OCI-M1 (cell line): ENCODE measurements at places on chromosomes 2 and 18.

- DNase-seq, result no peak
These were observed 1171.3 kb downstream of the DSC3 start for GRCh38 chr18:29871246-29871645.

DNA sequence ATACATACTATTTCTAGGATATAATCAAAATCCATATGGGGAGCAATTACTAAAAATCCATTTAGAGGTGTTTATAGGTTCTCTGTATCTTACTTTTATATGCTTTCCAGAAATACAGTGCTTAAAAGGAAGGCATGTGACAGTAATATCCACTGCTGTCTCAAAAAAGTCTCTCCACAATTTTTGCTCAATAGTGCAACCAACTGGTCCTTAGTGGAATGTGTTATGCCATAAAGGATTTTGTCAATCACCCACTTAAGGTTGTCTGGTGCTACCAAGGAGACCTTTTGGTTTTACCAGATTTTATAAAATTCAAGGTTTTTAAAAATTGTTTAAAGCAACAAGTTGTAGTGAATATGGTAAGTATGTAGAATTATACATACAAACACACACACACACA lies 328.5 kb upstream of the DSEL start:
- DNase-seq, result peak; percentile 67

DNA sequence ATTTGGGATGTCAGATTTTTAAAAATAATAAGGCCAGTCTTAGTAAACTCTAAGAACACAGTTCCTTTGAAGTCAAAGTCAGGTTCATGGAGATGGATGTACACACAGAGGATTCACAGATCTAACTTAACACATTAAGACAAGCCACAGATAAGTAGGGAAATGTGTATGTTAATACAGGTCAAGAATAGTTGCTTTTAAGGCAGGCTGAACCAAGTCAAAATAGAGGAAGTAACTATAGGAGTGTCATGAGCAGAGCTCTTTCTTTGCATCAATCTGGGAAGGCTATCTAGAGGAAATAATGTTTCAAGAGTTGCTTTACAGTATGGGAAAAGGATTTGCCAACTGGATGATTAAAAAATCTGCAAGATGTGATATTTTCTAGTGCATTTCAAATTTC lies 128.0 kb upstream of the FBXO11 start:
- peak; percentile 42 for DNase-seq

DNA sequence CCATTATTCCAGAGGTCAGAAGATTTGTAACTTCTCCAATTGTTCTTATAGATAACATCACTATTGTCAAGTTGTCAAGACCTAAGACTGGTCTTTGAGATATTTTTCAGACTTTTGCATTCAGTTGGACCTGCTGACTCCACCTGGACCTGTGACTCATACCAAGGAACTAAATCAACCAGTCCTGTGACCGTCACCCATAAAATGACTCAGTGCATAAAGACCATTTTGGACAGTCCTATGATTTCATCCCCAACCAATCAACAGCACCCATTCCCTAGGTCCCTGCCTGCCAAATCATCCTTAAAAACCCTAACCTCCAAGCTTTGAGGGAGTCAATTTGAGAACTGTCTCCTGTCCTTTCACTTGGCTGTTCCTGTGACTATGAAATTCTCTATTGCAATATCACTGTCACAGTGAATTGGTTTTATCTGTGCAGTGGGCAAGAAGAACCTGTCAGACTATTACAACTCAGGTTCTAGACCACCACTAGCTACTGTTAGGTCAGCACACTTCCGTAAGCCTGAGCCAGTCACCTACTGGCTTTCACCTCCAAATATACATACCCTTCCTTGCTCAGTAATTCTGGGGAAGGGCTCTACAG lies 17.1 kb downstream of the DPP4 start:
- DNase-seq, result no peak

- DNase-seq, result no peak
These were observed 412.3 kb downstream of the RNF144A start for GRCh38 chr2:7329465-7329864.

- DNase-seq, result no peak
These were observed 137.0 kb upstream of the ATP5MC3 start for GRCh38 chr2:175318542-175318941.

GRCh38 chr2:7950035-7950612 lies 731.7 kb upstream of the ID2 start:
- no peak for DNase-seq

GRCh38 chr2:46952171-46952570 lies 36.6 kb upstream of the MCFD2 start:
- DNase-seq, result no peak

DNA sequence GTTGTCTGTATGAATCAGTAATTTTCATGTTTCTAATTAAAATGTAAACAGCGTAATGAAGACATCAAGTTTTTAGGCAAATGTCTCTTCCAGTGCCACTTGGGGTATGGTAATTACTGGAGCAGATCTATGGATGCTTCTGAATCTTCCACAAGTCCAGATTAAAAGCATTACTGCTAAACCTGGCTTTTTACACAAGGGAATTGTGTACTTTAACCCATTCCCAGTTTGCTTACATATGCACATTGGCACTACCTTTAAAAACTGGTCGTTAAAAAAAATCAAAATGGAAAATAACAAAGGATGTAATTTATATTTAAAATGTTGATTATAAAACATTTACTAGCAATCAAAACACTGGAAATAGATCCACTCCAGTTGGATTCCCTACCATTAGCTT lies 19.7 kb downstream of the FIGN start:
- DNase-seq, result no peak

DNA sequence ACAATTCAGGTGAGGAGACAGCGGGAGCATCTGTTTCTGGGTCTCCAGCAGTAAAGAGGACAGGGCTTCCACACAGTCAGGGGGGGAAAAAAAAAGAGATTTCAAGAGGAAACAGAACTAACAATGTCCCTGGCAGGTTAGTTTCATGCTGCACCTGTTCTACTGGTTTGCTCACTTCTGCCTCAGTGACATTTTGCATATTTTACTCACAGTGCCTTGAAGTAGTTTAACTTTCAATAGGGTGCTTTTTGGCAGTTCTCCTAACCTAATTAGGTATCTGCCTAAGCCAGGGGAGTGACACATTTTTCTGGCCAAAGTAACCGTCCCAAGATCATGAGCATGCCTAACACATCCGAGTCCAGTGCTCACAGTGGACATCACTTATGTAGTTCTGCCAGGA lies 109.0 kb upstream of the ALK start:
- no peak for DNase-seq

DNA sequence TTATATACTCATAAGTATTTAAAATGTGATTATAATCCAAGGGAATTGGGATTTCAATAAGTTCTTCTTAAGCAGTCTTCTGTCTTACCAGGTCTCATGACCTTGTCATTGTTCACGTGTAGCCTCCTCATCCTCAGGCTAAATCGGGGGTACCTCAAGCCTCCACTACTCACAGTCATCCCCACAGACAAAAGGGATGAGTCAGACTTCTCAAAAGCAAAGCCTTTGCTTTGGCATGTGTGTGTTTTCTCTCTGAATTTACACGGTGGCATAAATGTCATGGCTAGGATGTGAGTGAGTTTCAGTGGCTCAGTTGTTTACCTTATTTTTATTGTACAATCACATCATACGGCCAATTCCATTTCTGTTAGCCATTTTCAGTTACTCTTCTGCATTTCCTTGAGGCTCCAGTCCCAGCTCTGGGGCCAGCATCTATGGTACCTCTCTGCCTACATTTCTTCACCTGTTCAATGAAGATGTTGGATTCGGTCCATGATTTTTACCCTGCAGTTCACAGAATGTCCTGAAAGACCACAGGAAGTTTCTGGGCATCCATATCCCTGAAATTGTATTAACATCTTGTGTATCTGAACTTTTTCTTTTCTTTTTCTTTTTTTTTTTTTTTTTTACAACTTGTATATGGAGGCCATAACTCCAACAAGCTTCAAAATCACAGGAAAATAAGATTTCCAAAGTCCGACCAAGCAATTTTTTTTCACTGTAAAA lies 195.3 kb downstream of the FHOD3 start:
- no peak for DNase-seq

- DNase-seq, result no peak
These were observed 149.8 kb downstream of the VWC2L start for GRCh38 chr2:214560618-214561190.

- no peak for DNase-seq
These were observed 826.0 kb downstream of the PLCL1 start for GRCh38 chr2:198630384-198630783.

DNA sequence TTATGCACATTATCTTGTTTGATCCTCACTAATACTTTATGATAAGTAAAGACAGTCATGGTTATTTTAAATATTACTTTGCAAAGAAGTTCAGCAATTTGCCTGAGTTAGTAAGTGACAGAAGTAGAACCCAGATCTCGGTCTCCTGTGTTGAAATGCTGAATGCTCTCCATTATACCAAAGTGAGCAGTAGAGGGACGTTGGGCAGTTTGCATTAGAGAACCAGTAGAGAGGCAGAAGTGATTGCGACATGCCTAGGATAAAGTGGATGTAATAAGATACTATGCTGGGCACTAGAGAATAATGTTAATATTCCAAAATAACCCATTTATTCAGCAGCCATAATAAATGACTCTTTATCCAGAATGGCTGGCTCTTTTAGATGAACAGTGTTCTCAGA lies 201.0 kb downstream of the PMAIP1 start:
- DNase-seq, result no peak

- DNase-seq, result no peak
These were observed 1367.2 kb upstream of the CELF4 start for GRCh38 chr18:38932752-38933151.
